Colonic mucosa (tissue), 4 donors: ENCODE measurements at places on chromosomes 5 and 9. TPM values are rescaled to one million over a fixed set of nuclear protein-coding genes. Genes with fewer than 3 reads are reported as not detected.

SLCO4C1 gene
- 2.9 TPM for total RNA-seq

RMRP gene
- total RNA-seq: 17,917 TPM

PTGDS gene
- total RNA-seq: 15.9 TPM

ADGRD2 gene
- not detected for total RNA-seq

CLIC3 gene
- total RNA-seq: 15.4 TPM

PCDHGA8 gene
- total RNA-seq: 0.48 TPM

GARIN3 gene
- total RNA-seq: not detected

PFN3 gene
- total RNA-seq: not detected

LCN1 gene
- not detected for total RNA-seq

SOX30 gene
- 0.42 TPM for total RNA-seq

NR2F1 gene
- 2.7 TPM for total RNA-seq

GRCh38 chr5:54518818-54519508, 1.4 kb downstream of the SNX18 start:
- no peak for DNase-seq

- peak; percentile 41 for DNase-seq
Observed at GRCh38 chr5:1437226-1437829, 7.9 kb downstream of the SLC6A3 start.

DNA sequence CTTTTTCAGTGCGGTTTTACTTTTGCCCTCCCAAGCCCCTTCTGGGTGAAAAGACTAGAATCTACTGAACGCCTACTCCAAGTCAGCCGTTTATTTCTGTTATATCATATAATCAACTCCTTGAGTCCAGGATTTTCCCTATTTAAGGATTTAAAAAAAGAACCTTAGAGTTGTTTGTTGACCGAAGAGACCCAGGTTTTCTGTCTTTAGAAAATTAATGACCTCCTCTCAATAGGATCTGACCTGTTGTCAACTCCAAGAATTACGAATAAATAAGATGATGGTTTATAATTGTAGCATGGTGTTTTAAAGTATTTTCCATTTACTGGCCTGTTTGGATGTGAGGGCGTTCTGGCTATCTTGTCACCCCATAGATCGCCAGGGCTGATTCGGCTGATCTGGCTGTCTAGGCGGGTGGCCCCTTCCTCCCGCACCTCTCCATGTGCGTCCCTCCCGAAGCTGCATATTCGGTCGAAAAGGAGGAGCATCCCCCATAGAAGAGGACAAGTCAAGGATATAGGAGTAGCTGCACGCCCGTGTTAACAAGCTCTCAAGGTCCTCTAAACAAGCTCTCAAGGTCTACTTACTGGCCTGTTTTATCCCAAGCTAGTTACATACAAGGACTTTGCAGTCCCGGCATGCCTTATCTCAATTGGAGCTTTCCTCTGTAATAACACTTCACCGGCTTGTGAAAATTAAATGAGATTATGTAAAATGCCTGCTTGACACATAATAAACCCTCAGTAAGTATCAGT, 1.1 kb upstream of the UBAP2 start:
- peak; percentile 24 for DNase-seq

DNA sequence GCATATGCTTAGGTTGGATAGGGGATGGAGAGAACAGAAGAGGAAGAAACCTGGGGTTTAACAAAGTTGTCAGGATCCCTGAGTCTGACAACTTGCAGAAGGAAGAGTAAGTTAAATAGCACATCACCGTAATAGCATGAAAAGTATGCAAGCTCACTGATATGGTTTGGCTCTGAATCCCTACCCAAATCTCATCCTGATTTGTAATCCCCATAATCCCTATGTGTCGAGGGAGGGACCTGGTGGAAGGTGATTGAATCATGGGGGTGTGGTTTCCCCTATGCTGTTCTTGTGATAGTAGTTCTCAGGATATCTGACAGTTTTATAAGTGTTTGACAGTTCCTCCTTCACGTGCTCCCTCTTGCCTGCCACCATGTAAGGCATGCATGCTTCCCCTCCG, 193.3 kb downstream of the PSAT1 start:
- no peak for DNase-seq

GRCh38 chr9:129327552-129328328, 149.7 kb upstream of the IER5L start:
- DNase-seq: no peak

- no peak for DNase-seq
Observed at GRCh38 chr5:96481009-96481786, 48.1 kb upstream of the PCSK1 start.

DNA sequence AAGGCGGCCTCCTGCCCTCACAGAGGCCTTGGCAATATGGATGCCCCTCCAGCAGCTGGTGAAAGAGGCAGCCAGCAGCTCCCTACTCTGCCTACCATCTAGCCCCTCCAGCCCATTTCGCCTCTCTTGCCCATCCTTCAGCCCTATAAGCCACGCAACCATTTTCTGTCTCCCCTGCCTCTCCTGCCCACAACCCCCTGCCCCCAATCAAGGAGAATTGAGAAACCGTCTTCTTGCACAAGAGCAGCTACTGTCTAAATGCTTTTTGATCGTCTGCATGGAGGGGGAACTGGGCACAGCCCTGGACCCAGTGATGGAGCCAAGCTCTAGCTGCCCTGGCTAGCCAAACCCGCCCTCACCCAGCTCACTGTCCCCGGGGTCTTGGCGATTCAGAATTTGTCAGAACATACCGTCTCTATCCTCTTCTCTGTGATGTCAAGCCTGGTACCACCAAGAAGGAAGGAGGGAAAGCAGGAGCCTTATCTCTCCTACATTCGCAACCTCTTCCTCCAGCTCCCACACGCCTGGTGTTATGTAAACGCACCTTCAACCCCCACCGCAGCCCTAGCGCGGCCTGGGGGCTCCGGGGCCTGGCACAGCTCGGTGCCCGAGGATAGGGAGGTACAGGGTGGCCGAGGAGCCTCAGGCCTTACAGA, 1.2 kb downstream of the SPRY4 start:
- DNase-seq: no peak

- DNase-seq: no peak
Observed at GRCh38 chr5:138840103-138840502, 35.0 kb downstream of the LRRTM2 start.

DNA sequence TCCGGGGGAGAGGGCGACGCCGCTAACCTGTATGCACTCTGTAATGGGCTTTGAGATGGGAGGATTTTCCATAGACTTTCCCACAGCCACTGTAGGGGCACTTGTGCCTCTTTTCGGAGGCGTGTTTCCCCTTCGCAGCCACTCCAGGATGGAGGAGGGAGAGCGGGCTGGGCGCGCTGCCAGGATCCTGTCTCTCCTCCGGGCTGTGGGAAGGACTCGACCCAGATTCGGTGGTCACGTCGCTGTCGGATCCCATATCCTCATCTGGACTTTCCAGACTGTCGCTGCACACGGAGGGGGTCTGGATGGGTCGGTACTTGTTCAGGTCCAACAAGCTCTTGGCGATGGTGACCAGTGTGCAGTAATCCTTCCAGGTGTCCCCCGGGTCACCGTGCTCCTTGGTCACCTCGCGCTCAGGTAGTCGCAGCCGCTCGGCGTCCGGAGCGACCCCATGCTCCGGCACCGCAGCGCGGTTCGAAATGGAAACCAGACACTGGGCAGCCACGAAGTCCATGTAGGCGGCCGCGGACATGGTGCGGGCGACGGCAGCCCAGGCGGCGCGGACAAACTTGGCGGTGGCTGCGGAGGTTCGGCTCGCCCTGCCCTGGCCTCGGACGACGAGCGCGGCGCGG, 1.5 kb downstream of the KLF9 start:
- peak; percentile 82 for DNase-seq

DNA sequence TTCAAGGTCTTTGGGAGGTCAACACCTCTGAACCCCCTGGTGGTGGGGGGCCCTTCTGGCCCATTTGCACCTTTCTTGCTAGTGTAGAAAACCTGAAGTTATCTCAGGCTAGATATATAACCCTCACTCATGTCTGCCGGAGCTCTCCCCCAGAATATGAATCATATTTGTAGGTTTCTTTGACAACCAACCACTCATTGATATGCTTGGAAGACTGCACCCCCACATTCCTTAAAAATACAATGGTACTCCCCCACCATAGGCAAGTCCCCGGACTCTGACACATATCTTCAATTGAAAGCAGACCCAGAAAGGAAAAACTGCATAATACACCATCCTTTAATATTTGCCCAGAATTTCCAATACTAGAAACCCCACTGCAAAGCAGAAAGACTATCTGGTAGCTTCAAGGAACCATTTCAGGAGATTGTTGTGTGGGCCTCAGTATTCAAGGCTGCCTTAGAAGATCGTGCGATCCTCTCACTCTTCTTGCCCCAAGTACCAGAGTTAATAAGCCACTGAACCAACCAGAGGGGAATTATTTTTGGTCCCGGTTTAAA, 978 bp upstream of the UBE2B start:
- no peak for DNase-seq

DNA sequence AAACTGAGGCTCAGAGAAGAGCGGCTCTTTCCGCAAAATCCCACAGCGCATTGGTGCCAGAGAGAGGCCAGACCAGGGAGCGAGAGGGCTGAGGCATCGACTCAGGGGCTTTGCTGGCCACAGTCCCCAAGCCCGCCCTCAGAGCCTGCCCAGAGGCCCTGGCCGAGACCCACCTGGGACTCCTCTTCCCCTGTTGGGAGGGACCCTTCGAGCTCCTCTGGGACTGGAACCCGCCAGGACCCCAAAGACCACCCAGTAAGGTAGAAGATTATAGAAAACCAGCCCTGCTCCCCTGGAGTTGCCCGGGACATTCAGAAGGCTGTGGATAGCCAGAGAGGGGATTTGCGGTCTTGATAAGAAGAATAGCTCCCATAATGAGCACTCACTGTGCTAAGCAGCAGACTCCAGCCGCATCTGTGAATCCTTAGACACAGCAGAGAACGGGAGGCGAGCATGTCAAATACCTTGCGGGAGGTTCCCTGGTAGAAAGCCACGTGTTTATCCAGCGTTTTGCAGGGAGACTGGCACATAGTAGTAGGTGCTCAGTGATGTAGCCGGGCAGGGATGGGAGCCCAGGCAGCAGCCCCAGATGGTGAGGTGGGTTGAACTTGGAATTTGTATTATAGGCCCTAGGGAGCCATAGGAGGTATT, 651 bp upstream of the AK1 start:
- no peak for DNase-seq

GRCh38 chr5:98163796-98164493, 609.5 kb upstream of the RGMB start:
- no peak for DNase-seq

GRCh38 chr9:81372628-81373191, 316.6 kb downstream of the TLE1 start:
- DNase-seq: no peak

GRCh38 chr9:135703726-135704125, 1.7 kb downstream of the KCNT1 start:
- no peak for DNase-seq

GRCh38 chr5:65271906-65272305, 209.8 kb downstream of the ADAMTS6 start:
- no peak for DNase-seq

DNA sequence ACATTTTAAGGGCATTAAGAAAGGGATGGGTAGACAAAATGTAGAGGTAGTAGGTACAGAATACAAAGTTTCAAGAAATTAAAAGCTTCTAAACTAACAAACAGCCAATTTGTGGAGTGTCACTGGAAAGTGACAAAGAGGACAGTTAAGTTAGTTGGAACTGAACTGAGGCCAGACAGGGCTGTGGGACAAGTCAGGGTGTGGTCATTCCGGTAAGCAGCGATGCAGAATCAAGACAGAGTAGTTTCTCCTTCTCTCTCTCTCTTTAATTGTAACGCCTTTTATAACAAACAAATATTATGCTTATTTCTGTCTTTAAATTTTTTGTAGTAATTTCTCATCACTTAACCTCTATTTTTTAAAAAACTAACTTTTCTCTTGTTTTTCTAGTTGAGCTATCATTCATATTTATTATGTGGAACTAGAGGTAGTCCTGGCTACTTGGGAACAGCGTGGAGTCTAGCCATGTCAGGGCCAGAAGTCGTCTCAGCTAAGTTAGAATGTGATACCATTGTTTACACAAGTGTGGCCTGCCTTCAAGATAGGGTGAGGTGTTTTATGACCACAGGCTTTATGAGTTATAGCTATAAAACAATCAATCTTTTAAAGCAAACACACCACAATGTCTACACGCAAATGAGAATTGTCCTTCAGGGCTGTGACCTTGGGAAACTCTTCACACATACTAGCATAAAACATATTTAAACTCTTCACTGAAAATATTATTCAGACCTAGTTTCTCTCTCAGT, 115.3 kb upstream of the CDKN2B start:
- DNase-seq: peak; percentile 63

DNA sequence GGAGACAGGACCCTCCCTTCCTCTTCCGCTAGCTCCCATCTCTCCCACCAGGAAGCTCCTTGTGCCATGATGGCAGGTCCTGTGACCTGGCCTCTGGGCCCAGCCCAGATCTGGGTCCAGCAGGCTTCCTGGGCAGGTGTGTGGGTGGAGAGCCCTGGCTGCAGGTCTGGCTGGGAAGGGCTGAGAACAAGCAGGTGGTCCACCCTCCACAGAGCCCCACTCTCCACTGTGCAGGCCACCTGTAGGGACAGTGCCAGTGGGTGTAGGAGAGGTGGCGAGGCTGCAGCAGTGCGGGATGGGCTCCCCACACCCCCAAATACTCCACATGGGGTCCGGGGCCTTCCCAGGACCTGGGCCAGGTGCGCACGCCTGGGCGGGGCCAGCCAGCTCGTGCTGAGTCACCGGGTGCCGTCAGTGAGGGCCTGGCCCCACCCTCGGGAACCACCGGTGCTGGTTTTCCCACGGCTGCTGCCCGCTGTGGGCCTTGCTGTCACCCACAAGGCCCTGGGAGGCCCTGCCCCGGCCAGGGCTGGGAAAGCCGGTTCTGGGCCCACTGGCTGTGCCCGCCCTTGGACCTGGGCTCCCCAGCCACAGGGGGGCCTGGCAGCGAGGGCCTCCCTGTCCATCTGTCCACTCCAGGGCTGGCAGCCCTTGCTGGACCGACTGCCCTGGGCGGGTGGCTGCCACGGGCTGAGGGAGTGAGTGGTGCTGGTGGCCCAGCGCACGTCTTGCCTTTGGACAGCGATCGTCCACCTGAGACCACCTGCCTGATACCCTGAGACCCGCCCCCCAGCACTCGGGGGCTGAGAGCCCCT, 9.3 kb upstream of the NRARP start:
- peak; percentile 91 for DNase-seq

GRCh38 chr5:174191850-174192655, 146.5 kb downstream of the NSG2 start:
- DNase-seq: no peak

DNA sequence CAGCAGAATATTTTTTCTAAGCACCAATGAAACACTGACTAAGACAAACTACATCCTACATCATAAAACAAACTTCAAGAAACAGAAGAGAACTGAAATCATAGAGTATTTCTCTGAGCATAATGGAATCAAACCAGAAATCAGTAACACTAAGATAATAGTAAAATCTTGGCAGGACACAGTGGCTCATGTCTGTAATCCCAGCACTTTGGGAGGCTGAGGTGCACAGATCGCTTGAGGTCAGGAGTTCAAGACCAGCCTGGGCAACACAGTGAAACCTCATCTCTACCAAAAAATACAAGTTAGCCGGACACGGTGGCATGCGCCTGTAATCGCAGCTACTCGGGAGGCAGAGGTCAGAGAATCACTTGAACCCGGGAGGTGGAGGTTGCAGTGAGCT, 63.1 kb downstream of the RNF130 start:
- DNase-seq: no peak

- no peak for DNase-seq
Observed at GRCh38 chr9:129307227-129307970, 129.3 kb upstream of the IER5L start.

GRCh38 chr5:37165761-37166160, 83.4 kb downstream of the CPLANE1 start:
- no peak for DNase-seq

- peak; percentile 60 for DNase-seq
Observed at GRCh38 chr9:108478431-108479332, 377.1 kb downstream of the ACTL7B start.

- no peak for DNase-seq
Observed at GRCh38 chr5:36770125-36770524, 106.4 kb upstream of the NIPBL start.

- DNase-seq: no peak
Observed at GRCh38 chr9:89367281-89367680, 49.0 kb downstream of the SECISBP2 start.
